Heart left ventricle (tissue), 16 donors: ENCODE measurements at places on chromosomes 2 and 18.

DNA sequence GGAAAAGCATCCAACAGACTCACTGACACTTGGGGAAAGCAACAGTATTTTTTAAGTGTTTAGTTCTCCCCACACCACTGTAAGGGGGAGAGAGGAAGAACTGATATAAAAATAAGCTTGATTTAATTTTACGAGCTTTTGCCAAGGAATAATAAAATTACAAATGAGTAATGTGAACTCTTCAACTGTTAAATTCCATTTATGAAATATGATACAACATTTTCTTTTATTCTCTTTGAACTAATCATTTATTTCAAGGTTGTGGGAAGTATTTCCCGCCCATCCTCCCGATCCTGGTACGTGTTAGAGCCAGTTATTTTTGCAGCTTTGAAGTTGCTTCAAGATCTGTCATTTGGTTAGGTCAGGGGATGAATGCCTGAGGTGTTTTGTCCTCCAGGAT is 35.2 kb downstream of the WDPCP start:
- H3K27me3 ChIP-seq: no peaks in the 10 kb centered on the region
- H3K36me3 ChIP-seq: no peaks in the 10 kb centered on the region
- H3K4me3 ChIP-seq: no peak overlapping the region

DNA sequence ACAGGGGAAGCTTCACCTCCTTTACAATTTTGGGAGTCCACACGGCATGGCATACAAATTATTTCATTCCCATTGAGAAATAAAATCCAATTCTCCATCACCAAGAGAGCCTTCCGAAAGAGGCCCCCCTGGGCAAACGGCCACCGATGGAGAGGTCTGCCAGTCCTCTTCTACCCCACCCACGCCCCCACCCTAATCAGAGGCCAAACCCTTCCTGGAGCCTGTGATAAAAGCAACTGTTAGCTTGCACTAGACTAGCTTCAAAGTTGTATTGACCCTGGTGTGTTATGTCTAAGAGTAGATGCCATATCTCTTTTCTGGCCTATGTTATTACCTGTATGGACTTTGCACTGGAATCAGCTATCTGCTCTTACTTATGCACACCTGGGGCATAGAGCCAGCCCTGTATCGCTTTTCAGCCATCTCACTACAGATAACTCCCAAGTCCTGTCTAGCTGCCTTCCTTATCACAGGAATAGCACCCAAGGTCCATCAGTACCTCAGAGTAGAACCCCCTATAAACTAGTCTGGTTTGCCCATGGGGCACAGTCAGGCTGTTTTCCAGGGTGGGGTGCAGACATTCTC is 58.3 kb downstream of the BCL11A start:
- no peaks in the 10 kb centered on the region for H3K36me3 ChIP-seq
- no peaks in the 10 kb centered on the region for H3K27me3 ChIP-seq
- no peak overlapping the region for H3K27ac ChIP-seq
- no peak for DNase-seq
- H3K4me3 ChIP-seq: no peak overlapping the region

DNA sequence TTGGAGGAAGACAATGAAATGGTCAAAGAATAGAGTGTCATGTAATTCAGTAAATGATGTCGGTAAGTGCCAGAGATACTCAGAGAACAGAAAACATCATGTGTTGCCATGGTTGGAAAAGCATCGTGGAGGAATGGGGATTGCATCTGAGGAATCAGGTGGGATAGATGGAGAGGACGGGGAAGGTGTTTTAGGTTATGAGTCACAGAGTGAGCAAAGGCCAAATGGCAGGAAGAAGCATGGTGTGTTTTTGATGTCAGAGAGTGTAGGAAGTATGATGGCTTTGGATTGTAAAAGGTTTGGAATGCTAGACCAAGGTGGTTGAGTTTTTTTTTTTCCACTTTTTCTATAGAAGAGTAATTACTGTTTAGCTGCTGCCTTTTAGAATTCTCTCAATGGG is 27.5 kb upstream of the CD28 start:
- H3K4me1 ChIP-seq: peaks cover 57% of the 10 kb centered on the region
- H3K27me3 ChIP-seq: no peaks in the 10 kb centered on the region
- no peak overlapping the region for H3K4me3 ChIP-seq

GRCh38 chr2:38521835-38522234 is 80.9 kb downstream of the HNRNPLL start:
- no peak overlapping the region for H3K4me3 ChIP-seq
- no peaks in the 10 kb centered on the region for H3K36me3 ChIP-seq
- H3K27ac ChIP-seq: no peak overlapping the region
- no peak for DNase-seq
- H3K4me1 ChIP-seq: no peaks in the 10 kb centered on the region

- H3K4me3 ChIP-seq: no peak overlapping the region
- peak; percentile 91 for DNase-seq
- H3K36me3 ChIP-seq: no peaks in the 10 kb centered on the region
- no peaks in the 10 kb centered on the region for H3K27me3 ChIP-seq
Observed at GRCh38 chr2:221104361-221104811, 467.7 kb downstream of the EPHA4 start.

GRCh38 chr2:215702116-215702902 is 266.4 kb upstream of the FN1 start:
- H3K4me3 ChIP-seq: no peak overlapping the region
- H3K27ac ChIP-seq: no peak overlapping the region
- no peaks in the 10 kb centered on the region for H3K4me1 ChIP-seq
- no peaks in the 10 kb centered on the region for H3K36me3 ChIP-seq
- no peaks in the 10 kb centered on the region for H3K27me3 ChIP-seq
- DNase-seq: no peak

DNA sequence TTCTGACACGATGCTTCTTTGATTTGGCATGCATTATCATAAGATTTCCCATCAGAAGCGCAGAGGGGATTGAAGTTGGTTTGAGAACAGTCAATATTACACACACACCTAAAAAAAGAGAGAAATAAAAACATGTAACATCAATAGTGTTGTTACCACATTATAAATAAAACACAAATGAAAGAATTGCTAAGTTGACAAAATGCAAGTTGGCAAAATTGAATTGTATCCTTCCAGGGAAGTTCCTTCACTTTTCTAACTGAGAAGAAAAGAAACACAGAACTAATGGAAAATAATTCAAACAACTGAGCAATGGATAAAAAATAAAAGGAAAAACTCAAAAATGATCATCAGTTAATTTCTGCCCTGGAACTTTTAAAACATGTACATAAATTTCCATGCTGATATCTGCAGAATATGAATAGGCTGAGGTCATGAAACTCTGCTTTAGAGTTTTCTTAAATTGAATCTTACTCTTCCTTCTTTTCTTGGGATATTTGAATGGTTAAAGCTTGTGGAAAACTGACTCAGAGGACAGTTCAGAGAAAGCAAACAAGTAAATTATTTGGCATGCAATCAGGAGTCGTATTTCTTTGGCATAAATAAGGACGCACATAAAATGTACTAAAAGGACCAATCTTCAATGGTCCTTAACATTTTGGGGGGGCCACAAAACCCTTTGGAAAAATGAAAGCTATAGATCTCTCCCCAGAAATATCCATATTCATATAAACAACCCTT is 152.4 kb upstream of the CAVIN2 start:
- H3K27ac ChIP-seq: no peak overlapping the region
- H3K4me3 ChIP-seq: no peak overlapping the region
- no peak for DNase-seq
- no peaks in the 10 kb centered on the region for H3K36me3 ChIP-seq

GRCh38 chr2:2879781-2880180 is 497.8 kb downstream of the EIPR1 start:
- H3K27me3 ChIP-seq: no peaks in the 10 kb centered on the region
- no peak overlapping the region for H3K4me3 ChIP-seq

GRCh38 chr2:157786663-157787363 is 89.3 kb downstream of the ACVR1 start:
- H3K27ac ChIP-seq: no peak overlapping the region
- DNase-seq: no peak
- H3K4me1 ChIP-seq: peaks cover 45% of the 10 kb centered on the region
- no peaks in the 10 kb centered on the region for H3K36me3 ChIP-seq

GRCh38 chr2:74206180-74206688 is 7.8 kb downstream of the MTHFD2 start:
- H3K27me3 ChIP-seq: no peaks in the 10 kb centered on the region
- H3K4me3 ChIP-seq: no peak overlapping the region
- no peak overlapping the region for H3K27ac ChIP-seq
- peaks cover 38% of the 10 kb centered on the region for H3K36me3 ChIP-seq

- no peak overlapping the region for H3K4me3 ChIP-seq
- DNase-seq: no peak
- H3K27ac ChIP-seq: no peak overlapping the region
- no peaks in the 10 kb centered on the region for H3K4me1 ChIP-seq
Observed at GRCh38 chr2:38214209-38214717, 138.3 kb upstream of the CYP1B1 start.

GRCh38 chr2:38187541-38188011 is 111.6 kb upstream of the CYP1B1 start:
- peak; percentile 60 for DNase-seq
- no peaks in the 10 kb centered on the region for H3K36me3 ChIP-seq
- peak overlapping the region; percentile 56 for H3K27ac ChIP-seq
- H3K27me3 ChIP-seq: no peaks in the 10 kb centered on the region
- H3K4me1 ChIP-seq: no peaks in the 10 kb centered on the region
- no peak overlapping the region for H3K4me3 ChIP-seq

DNA sequence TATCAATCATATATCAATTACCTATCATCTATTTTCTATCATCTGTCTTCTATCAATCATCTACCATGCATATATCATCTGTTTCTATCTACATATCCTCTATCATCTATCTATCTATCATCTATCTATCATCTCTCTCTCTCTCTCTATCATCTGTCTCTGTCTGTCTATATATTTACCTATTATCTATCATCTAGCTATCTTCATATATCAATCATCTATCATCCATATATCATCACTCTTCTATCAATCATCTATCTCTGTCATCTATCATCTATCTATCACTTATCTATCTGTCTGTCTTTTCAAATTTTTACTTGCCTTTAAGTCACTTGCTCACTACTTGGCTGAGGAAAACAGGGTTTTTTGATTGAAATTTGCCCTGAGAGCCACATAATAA is 592.3 kb downstream of the DCDC2C start:
- no peaks in the 10 kb centered on the region for H3K36me3 ChIP-seq
- no peaks in the 10 kb centered on the region for H3K4me1 ChIP-seq
- no peak for DNase-seq
- H3K4me3 ChIP-seq: no peak overlapping the region
- no peak overlapping the region for H3K27ac ChIP-seq
- H3K27me3 ChIP-seq: no peaks in the 10 kb centered on the region

- no peak for DNase-seq
- H3K27me3 ChIP-seq: no peaks in the 10 kb centered on the region
- H3K36me3 ChIP-seq: no peaks in the 10 kb centered on the region
- peaks cover 27% of the 10 kb centered on the region for H3K4me1 ChIP-seq
Observed at GRCh38 chr2:32976409-32977063, 29.8 kb downstream of the LTBP1 start.

DNA sequence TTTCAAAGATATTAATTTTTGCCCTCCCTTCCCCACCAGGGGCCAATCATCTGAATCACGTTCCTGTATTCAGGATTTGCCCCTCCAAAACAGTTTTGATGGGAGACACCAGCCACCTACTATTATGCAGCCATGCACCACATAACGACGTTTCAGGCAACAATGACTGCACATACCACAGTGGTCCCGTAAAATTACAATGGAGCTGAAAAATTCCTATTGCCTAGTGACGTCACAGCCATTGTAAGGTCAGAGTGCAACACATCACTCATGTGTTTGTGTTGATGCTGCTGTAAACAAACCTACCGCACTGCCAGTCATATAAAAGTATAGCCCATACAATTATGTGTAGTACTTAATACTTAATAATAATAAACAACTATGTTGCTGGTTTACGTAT is 22.6 kb downstream of the ITM2C start:
- no peak for DNase-seq
- no peak overlapping the region for H3K27ac ChIP-seq
- H3K27me3 ChIP-seq: no peaks in the 10 kb centered on the region
- H3K36me3 ChIP-seq: no peaks in the 10 kb centered on the region
- H3K4me3 ChIP-seq: no peak overlapping the region

DNA sequence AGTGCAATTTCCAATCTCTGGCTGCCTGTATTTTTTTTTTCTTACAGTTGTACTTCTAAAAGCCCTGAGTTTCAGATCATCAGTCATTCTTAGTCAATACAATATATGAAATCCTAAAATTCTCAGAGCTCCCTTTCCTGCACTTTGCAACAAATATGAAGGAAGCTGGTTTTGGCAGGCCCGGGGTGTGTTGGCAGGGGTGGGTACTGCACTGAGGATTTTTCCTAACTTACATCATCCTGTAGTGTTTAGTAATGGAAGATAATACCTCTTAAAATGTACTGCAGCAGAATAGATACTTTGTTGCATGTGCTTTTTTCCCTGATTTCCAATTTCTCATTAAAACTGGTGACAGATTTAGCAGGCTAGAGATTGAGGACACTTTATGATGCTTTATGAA is 374.6 kb downstream of the PTH2R start:
- no peaks in the 10 kb centered on the region for H3K4me1 ChIP-seq
- no peak overlapping the region for H3K4me3 ChIP-seq
- no peaks in the 10 kb centered on the region for H3K36me3 ChIP-seq
- no peak for DNase-seq
- H3K27me3 ChIP-seq: no peaks in the 10 kb centered on the region

GRCh38 chr2:136013955-136014354 is 28.5 kb upstream of the DARS1 start:
- peak overlapping the region; percentile 29 for H3K27ac ChIP-seq
- no peak overlapping the region for H3K4me3 ChIP-seq
- DNase-seq: no peak
- H3K4me1 ChIP-seq: peaks cover 8% of the 10 kb centered on the region
- H3K27me3 ChIP-seq: no peaks in the 10 kb centered on the region

DNA sequence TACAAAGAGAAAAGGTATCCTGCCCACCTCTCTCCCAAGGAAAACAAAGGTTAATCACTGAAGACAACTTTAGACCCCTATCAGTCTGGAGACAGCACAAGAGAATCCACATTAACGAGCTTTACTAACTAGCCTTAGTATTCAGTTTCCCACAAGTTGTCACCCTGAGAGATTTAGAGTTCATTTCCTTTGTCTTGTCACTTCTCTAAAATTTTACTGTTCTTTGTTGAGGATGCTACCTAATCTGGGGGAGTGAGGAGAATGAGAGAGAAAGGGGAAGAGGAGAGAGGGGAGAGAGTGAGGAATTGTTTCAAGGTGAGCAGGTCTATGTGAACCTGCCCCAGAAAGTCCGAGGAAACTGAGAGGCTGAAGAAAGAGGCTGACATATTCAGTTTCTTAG is 28.4 kb downstream of the C2orf76 start:
- H3K4me3 ChIP-seq: no peak overlapping the region
- no peaks in the 10 kb centered on the region for H3K4me1 ChIP-seq
- peaks cover 18% of the 10 kb centered on the region for H3K36me3 ChIP-seq
- no peak for DNase-seq

- no peak overlapping the region for H3K27ac ChIP-seq
- no peak for DNase-seq
- H3K27me3 ChIP-seq: no peaks in the 10 kb centered on the region
- H3K4me1 ChIP-seq: no peaks in the 10 kb centered on the region
- H3K4me3 ChIP-seq: no peak overlapping the region
Observed at GRCh38 chr18:56076723-56077122, 488.7 kb upstream of the TCF4 start.
